ENCODE measurements at places on chromosomes 12 and 14. TPM values are rescaled to one million over a fixed set of nuclear protein-coding genes. Genes with fewer than 3 reads are reported as not detected.

DNA sequence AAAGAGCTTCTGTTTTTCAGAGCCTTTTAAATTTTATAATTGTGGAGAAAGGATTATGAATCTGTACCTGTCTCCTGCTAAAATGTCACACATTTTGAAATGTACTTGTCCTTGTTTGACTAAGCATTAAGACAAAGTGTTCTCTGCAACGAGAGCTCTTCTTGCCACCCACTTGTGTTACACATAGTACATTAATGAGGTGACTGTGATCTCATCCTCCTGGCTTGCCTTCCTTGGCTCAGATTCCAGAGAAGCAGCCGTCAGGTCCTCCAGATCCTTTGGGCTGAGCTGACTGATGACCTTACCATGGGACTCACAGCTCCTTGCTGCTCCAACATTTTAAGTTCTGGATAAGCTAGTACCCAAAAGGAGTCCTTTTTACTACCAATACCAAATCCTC is 81.4 kb downstream of the BBS10 start:
- peak; percentile 66 for DNase-seq

- peak; percentile 5 for DNase-seq
Measured at GRCh38 chr14:104509673-104510072, 69.9 kb upstream of the C14orf180 start.

The PTMS gene
- total RNA-seq = 276 TPM

- DNase-seq = no peak
Measured at GRCh38 chr12:5562581-5562980, 130.7 kb downstream of the NTF3 start.

GRCh38 chr14:34684578-34684977 is 29.8 kb downstream of the CFL2 start:
- no peak for DNase-seq

GRCh38 chr12:7242176-7243101 is 53.0 kb downstream of the PEX5 start:
- no peak for DNase-seq

DNA sequence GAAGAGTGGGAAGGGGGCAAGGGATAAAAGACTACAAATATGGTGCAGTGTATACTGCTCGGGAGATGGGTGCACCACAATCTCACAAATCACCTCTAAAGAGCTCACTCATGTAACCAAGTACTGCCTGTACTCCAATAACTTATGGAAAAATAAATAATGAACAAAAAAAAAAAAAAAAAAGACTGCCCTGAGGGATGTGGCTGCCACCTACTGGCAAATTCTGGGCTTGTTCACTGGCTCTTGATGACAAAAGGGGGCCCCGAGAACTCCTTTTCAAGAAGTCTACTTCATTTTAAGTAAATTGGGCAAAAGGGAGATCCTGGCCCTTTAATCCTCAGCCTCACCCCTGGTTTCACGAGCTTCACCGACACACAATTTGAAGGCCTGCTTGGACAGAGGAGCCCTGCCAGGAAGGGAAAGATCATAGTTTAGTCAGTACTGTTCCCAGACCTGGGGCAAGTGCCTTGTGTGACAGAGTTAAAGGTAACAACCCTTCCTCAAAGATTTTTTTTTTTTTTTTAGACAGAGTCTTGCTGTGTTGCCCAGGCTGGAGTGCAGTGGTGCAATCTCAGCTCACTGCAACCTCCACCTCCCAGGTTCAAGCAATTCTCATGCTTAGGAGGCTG is 26.1 kb upstream of the STAC3 start:
- DNase-seq = no peak

DNA sequence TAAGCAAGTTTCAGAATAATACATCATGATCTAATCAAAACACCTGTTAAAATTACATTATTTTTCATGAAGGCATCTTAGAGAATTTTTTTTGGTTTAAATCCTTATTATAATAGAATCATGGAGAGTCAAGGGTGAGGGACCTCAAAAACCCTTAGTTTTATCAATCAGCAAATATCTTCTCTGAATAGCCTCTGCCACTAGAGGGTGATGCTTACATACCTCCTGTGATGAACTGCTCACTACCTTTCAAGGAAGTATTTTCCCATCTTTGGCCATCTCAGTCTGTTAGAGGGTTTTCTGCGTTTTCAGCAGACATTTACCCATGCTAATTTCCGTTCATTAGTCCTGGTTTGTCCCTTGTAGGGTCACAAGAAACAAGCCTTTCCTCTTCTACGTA is 200.2 kb downstream of the TRHDE start:
- DNase-seq = no peak

DNA sequence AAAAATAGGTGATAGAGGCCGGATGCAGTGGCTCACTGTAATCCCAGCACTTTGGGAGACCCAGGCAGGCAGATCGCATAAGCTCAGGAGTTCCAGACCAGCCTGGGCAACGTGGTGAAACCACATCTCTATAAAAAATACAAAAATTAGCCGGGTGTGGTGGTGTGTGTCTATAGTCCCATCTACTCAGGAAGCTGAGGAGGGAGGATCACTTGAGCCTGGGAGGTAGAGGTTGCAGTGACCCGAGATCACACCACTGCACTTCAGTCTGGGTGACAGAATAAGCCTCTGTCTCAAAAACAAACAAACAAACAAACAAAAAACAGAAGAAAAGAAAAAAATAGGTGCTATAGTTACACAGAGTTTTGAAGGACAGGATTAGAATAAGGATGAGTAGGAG is 142.1 kb downstream of the SAMD4A start:
- DNase-seq = no peak

DNA sequence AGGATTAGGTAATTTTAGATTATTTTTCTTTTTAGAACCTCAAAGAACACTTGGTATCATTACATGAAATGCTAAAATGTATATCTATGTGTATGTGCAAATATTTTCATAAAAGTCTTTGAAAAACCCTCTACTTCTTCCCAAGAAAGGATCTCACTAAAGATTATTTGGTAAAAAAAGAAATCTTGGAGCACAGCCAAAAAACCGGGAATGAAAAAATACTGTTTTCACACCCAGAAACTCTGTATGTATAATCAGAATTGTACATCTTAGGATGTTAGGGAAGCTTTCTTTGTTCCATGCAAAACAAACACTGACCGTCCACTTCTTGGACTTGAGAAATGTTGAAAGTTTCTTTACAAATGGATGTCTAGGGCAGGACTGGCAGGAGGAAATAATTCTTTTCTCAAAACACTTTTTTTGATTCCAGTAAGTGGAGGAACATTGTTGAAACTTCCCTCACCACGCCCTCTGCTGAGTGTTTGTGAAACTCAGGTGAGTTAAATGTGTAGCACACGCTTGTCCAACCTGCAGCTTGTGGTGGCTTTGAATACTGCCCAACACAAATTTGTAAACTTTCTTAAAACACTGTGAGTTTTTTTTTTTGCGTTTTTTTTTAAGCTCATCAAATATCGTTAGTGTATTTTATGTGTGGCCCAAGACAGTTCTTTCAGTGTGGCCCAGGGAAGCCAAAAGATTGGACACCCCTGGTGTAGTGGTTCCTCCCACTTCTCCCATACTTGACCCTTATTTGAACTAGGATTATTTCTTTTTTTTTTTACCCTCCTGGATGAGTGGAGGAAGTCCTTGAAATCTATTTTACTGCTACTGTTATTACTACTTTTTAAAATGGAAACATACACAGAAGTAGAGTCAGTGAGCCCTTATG is 26.6 kb downstream of the FBXO34 start:
- DNase-seq = peak; percentile 80

The NR1H4 gene
- not detected for total RNA-seq

The INSM2 gene
- not detected for total RNA-seq

The GALNT16 gene
- 3.0 TPM for total RNA-seq

The PRB2 gene
- total RNA-seq = not detected

The DIO3 gene
- total RNA-seq = 0.84 TPM

DNA sequence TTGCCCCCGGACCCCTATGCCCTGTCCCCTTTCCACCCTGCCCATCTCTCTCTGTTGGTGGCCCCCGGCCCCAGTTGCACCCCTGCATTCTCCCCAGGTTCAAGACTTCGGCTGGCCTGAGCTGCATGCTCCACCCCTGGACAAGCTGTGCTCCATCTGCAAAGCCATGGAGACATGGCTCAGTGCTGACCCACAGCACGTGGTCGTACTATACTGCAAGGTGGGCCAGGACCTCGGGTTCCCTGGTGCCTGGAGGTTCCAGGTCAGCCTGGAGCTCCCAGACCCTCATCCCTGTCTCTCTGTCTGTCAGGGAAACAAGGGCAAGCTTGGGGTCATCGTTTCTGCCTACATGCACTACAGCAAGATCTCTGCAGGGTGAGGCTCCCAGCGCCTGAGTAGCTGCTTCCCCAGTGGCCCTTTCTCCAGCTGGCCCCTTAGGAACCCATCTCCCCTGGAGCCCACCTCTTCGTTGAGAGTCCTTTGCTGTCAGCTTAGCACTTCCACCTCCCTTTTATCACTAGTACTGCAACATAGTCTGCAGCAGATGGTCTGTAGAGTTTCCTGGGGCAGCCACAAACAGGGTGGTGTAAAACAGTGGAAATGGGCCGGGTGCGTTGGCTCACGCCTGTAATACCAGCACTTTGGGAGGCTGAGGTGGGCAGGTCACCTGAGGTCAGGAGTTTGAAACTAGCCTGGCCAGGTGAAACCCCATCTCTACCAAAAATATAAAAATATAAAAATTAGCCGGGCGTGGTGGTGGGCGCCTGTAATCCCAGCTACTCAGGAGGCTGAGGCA is 5.8 kb downstream of the TNS2 start:
- no peak for DNase-seq

GRCh38 chr12:1932264-1932777 is 13.9 kb upstream of the CACNA2D4 start:
- DNase-seq = no peak

DNA sequence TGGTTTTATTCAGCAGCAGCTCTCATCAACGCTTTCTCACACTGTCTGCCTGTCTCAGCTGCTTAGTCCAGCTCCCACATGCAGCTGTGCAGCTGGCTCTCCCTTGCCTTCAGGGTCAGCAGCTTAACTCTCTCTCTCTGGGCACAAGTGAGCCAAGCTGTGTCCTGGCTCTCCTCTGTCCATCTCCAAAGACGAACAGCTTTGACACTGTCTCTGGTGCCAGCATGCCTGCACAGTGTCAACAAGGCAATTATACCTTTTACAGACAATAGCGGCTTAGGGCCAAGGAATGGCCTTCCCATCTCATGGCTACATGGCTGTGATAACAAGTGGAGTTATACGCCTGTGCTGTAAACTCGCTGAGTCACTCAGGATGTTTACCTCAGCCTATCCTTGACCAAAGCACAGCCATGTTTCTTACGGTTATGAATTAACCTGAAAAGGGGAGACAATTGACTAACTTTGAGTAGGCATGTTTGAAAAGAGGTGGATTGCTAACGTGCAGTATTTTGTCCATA is 38.4 kb upstream of the MANSC4 start:
- no peak for DNase-seq

DNA sequence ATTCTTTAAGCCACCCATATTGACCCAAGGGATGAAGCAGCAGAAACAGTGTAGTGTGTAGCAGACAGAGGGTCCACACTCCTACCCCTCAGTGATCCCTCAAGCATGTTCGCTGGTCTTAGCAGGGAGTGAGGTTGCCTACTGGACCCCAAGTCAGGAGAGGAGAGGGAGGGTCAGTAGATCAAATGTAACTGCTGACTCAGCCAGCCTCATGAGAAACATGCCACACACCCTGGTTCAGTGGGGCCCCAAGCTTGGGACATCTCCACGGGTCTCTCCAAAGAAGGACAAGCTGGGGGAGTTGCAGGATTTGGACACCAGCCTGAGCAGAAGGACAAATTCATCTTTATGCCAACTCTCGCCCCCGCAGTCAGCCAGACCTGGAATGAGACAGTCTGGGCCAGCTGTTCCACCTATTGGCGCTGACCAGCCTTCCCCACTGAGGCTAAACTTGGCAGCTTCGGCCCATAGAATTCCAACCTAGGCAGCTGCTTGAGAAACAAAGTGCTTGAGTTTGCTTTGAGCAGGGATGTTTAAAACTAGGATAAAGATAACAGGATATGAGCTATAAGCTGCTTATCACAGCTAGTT is 66.0 kb upstream of the ACTN1 start:
- DNase-seq = no peak

- no peak for DNase-seq
Measured at GRCh38 chr12:10728091-10728490, 5.0 kb upstream of the YBX3 start.
